ENCODE measurements at places on chromosomes 2 and 18. TPM values are rescaled to one million over a fixed set of nuclear protein-coding genes. Genes with fewer than 3 reads are reported as not detected.

- no peaks in the 10 kb centered on the region for H3K4me1 ChIP-seq
- no peaks in the 10 kb centered on the region for H3K27me3 ChIP-seq
- H3K27ac ChIP-seq: no peak overlapping the region
Measured at GRCh38 chr2:160064916-160065315, 2.5 kb upstream of the PLA2R1 start.

DNA sequence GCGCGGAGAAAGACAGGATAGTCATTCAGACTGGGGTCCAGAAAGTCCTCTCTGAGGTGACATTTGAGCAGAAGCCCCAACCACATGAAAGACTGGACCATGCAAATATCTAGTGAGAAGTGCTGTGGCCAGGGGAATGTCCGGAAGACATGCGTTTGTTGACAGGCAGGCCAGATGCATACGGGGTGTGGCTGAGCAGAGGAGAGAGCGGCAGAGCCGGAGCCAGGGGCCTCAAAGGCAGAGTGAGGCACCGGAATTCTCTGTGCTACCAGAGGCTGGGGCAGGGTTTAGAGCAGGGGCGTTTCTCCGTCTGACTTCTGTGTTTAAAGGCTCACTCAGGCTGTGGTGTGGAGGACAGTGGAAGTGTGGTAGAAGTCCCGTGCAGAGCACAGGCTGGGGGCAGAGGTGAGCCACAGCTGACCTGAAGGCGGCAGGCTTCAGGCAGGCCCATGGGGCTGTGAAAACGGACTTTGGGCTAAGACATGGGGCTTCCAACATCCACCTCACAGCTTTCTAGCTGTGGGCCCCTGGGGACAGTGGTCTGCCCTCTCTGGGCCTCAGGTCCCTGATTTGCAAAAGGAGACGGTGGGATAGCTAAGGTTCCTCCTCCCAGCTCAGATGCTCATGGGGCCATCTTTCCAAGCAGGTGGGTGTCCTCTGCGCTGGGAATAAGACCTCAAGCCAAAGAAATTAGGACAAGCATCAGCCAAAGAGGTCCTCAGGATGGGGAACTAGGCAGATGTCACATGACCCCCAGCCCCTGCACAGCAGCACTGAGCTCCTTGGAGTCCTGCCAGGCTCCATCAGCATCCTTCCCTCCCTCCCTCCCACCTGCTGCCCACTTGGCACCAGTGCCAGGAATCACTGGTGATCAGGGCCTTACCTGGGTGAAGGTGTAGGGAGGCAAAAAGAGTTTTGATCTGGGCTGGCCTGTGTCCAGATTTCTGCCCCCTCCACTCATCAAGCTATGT is 11.2 kb downstream of the RUFY4 start:
- no peak for DNase-seq
- peaks cover 5% of the 10 kb centered on the region for H3K27me3 ChIP-seq
- no peak overlapping the region for H3K4me3 ChIP-seq
- no peaks in the 10 kb centered on the region for H3K4me1 ChIP-seq
- no peak overlapping the region for H3K27ac ChIP-seq
- no peaks in the 10 kb centered on the region for H3K36me3 ChIP-seq

DNA sequence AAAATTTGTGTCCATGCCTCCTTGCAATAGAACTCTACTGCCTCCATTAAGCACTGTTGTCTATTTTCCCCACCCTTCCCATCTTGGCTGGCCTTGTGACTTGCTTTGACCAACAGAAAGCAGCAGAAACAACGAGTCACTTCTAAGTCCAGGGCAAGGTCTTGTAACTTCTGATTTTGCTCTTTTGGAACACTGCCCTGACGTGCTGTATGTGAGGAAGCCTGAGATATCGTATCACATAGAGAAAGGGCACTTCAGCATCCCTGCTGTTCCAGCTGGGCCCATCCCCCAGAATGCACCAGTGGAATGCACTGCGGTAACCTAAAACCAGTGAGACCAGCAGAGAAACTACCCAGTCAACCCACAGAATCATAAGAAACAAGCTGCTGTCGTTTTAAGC is 28.1 kb downstream of the NCKAP1 start:
- H3K4me1 ChIP-seq: peaks cover 2% of the 10 kb centered on the region
- H3K27me3 ChIP-seq: no peaks in the 10 kb centered on the region
- H3K4me3 ChIP-seq: no peak overlapping the region
- no peaks in the 10 kb centered on the region for H3K36me3 ChIP-seq
- H3K27ac ChIP-seq: no peak overlapping the region

DNA sequence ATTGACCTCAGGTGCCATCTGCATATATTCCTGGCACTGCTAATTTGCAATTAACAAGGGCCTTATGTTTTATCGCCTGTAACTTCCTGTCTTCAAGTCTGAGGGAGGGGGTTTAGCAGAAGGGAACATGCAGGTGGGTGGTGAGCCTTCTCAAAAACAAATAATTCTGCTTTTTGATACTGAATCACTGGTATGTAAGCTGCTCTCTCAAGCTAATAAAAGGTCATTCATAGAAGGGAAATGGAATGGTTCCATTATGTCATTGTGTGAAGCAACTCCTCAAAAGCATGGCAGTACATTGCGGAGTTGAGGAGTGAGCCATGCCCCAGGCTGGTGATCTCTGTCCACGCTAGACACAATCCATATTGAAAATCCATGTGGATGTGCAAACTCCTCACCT is 414.8 kb upstream of the ID2 start:
- H3K27me3 ChIP-seq: no peaks in the 10 kb centered on the region
- H3K4me3 ChIP-seq: no peak overlapping the region
- no peaks in the 10 kb centered on the region for H3K36me3 ChIP-seq
- H3K4me1 ChIP-seq: no peaks in the 10 kb centered on the region

GRCh38 chr2:65075176-65075575 is 19.0 kb downstream of the CEP68 start:
- no peaks in the 10 kb centered on the region for H3K27me3 ChIP-seq
- no peak overlapping the region for H3K4me3 ChIP-seq
- H3K27ac ChIP-seq: peak overlapping the region; percentile 49
- DNase-seq: peak; percentile 59
- H3K4me1 ChIP-seq: peaks cover 20% of the 10 kb centered on the region
- H3K36me3 ChIP-seq: peaks cover 8% of the 10 kb centered on the region

DNA sequence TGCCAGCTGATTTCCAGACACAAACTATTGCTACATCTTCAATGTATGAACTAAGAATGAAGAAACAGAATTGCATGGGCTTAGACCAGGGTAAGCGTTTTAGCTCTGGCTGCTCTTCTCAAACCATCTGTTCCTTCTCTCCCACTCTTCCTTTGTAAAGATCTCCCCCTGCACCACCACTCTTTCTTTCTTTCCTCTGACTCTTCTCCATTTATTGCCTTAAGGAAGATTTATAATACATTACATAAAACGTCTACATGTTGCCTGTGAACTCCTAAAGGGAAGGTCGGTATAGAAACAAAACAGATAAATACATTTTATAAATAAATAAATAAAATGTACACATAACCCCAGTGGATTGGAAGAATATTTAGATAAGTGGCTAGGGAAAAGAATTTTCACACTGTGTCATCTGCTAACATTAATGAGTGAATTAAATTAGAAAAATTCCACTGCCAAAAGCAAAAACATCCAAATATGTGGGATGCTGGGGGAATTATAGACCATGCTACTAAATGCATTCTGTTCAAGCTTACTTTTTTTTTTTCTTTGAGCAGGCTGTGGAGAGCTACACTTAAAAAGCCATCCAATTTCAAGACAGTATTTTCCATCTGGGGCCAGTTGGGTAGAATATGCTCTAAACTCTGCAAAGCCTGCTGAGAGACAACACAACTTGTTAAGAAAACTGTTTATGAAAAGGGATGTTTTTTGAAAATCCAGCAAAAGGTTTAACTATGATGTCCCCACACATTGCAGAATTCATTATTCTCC is 41.5 kb downstream of the NCKAP5 start:
- no peaks in the 10 kb centered on the region for H3K27me3 ChIP-seq
- H3K36me3 ChIP-seq: no peaks in the 10 kb centered on the region
- H3K4me1 ChIP-seq: no peaks in the 10 kb centered on the region
- no peak overlapping the region for H3K27ac ChIP-seq
- no peak for DNase-seq

DNA sequence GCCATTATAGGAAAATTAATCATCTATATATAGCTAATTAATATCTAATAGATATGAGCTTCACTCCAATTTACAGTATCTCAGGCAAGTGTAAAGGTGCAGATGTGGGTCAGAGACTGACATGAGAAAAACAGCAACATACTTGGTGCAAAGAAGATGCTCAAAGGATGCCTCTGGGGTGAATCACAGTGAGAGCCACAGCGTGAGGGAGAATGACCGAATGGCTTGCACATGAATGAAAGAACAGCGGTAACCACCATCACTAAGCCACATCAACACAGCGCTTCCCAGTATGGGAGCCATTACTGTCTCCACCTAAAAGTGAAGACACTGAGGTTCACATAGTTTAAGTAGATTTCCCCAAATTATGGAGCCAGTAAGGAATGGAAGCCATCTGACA is 423.4 kb upstream of the ID2 start:
- H3K4me1 ChIP-seq: no peaks in the 10 kb centered on the region
- H3K4me3 ChIP-seq: no peak overlapping the region
- H3K27me3 ChIP-seq: no peaks in the 10 kb centered on the region

The CCDC195 gene
- total RNA-seq: not detected

- H3K36me3 ChIP-seq: no peaks in the 10 kb centered on the region
- DNase-seq: no peak
- peaks cover 5% of the 10 kb centered on the region for H3K4me1 ChIP-seq
- H3K4me3 ChIP-seq: no peak overlapping the region
Measured at GRCh38 chr2:199814817-199815211, 36.2 kb downstream of the FTCDNL1 start.

DNA sequence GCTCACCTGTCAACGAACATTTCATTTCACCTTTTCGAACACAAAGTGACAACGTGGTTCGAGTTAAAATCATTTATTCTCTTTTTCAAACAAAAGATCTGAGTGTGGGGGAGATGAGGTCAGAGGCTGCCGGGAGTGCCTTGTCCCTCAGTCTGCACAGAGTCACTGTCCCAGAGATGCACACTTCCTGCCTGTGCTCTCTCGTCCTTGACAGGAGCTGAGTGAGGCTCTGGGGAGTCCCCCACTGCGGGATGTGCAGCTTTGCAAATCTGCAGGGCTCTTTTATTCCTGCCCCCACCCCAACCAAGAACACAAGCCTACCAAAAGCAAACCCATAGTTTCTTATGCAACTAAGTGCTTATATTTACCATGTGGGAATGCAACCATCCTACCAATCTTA is 497.8 kb downstream of the EIPR1 start:
- no peak overlapping the region for H3K4me3 ChIP-seq
- H3K4me1 ChIP-seq: no peaks in the 10 kb centered on the region
- H3K27ac ChIP-seq: no peak overlapping the region
- H3K27me3 ChIP-seq: no peaks in the 10 kb centered on the region
- no peaks in the 10 kb centered on the region for H3K36me3 ChIP-seq

The GREB1 gene
- total RNA-seq: 0.51 TPM
